Caudate nucleus (tissue), 63 donors: ENCODE measurements at places on chromosomes 2 and 18.

- DNase-seq = no peak
These were observed 617 bp downstream of the FOSL2 start for GRCh38 chr2:28393114-28393836.

- no peak for DNase-seq
These were observed 175.1 kb downstream of the ANKRD30B start for GRCh38 chr18:14922965-14923565.

- DNase-seq = no peak
These were observed 112.4 kb upstream of the UPP2 start for GRCh38 chr2:157989227-157989626.

- DNase-seq = no peak
These were observed 25.7 kb upstream of the FAM178B start for GRCh38 chr2:97011977-97012569.

DNA sequence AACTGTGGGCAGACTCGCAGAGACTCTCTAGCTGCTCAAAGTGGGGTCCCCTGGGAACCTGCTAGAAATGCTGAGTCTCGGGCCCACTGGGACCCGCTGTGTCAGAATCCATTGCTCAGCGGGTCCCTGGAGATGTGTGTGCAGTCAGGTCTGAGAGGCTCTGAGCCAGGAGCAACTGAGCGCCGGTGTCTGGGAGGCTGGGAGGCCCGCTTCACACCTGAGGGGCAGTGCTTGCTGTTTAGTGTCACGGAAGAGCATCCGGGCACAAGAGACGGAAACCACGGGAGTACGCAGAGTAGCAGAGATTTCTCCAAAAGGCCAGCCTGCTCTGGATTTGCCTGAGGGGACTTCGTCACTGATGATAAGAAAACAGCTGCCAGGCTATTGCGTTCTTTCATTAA lies 70.1 kb downstream of the EDAR start:
- no peak for DNase-seq

DNA sequence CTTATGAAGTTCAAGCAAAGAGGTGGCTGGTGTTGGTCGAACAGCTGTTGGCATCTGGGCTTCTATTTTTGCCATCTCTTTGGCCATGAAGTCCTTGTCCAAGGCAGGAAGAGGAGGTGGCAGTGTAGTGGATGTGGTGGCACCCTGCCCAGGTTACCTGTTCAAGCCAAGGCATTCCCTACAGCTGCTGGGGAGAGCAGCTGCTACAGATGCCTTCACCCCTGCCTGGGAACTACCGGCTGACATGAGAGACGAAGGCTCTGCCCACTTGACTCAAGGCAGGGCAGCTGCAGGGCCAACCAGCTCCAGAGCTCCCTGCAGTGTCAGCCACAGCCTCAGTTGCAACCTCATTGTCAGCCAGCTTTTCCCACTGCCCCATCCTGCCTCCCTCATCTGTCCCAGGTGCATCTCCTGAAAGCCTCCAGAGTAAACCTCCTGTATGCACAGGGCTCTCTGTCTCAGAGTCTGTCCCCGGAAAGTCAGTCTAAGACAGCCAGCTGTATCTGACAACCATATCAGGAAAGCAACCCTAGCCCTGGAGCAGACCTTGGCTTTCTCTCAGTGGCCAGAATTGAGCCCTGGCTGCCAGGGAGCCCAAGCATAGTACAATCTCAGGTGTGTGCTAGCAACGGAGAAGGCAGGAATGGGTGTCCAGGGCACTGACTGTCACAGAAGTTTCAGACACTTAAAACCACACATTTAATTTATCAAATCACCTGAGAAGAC lies 115.9 kb downstream of the RPIA start:
- no peak for DNase-seq

DNA sequence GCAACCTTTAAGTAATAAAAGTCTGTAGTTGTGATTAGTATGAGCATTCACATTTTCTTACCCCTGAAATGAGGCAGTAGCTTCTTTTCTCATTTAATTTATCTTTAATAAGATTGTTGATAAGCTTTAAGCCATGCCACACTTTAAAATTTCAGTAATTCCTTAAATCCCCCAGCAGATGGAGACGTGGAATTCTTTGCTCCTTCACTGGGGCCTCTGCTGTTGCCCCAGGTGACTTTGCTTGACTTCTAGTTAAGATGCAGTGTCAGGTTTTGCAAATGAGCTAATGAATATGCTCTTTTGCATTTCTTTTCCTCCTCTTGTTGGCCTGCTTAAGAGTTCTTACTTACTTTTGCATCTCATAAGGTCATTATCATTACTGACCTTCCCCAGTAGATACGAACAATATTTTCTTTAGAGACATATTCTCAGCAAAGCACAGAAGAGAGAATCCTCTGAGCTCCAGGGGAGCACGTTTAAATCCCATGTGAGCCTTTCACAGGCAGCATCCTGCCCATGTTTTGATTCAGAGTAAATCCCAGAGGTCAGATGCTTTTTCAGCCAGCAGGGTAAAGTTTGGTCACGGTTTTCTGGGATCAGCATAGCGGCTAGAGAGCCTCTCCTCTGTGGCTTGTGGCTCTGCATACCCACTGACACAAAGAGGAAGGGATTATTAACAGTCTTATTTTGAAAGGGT lies 222.9 kb downstream of the PTPRM start:
- peak; percentile 44 for DNase-seq
